ENCODE measurements at places on chromosomes 13 and 19. TPM values are rescaled to one million over a fixed set of nuclear protein-coding genes. Genes with fewer than 3 reads are reported as not detected.

The KIR2DL1 gene
- not detected for total RNA-seq

The INAFM1 gene
- total RNA-seq: 3.1 TPM

The ASF1B gene
- 3.6 TPM for total RNA-seq

The KLK13 gene
- 4.9 TPM for total RNA-seq

The PRDX2 gene
- 164 TPM for total RNA-seq

The ZSCAN4 gene
- not detected for total RNA-seq

The TNNT1 gene
- 65.7 TPM for total RNA-seq

The APC2 gene
- total RNA-seq: 0.59 TPM

Data from skin of body (tissue), 3 donors.